ENCODE measurements at places on chromosomes 2 and 18.

- DNase-seq, result no peak
These were observed 27.9 kb downstream of the MARCHF4 start for GRCh38 chr2:216344206-216344949.

- DNase-seq, result no peak
These were observed 31.7 kb downstream of the SULT1C2 start for GRCh38 chr2:108320326-108320922.

GRCh38 chr2:65554765-65555591, 122.6 kb upstream of the SPRED2 start:
- peak; percentile 54 for DNase-seq

DNA sequence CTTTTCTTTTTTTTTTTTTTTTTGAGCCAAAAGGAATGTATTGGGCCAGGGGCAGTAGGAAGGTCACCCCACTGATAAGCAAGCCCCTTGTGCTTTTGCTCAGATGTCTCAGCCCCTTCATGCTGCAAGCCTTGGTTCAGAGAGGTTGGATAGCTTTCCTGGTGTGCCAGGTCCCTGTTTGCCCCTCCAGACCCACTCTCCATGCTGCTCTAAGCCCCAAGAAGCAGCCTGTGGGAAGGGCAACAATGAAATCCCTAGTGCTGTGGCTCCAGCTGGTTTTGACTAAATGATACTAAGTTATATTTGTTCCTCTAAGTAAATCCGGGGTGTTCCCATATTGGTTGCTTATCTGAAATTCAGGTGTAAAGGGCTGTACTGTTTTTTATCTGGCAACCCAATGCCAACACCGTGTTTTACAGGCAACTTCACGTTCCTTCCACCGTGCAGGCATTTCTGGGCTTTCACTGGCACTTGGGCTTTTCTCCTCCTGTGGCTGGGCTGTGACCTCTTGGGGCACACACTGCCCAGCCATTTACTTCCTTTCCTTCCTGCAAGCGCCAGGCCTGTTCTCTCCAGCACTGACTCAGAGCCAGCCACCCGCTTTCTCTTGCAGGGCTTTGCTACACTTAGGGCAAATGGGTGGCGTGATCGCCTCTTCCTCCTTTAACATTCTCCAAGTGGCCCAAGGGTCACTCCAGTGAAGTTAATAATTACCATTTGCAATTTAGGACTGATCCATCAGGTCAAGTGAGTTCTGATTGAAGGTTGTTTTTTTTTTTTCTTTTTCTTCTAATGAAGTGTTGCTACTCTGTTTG, 21.6 kb downstream of the MERTK start:
- DNase-seq, result no peak

- no peak for DNase-seq
These were observed 52.7 kb upstream of the UBXN4 start for GRCh38 chr2:135688978-135689377.

GRCh38 chr2:46151577-46151976, 145.6 kb upstream of the EPAS1 start:
- DNase-seq, result no peak

GRCh38 chr18:77133835-77134496, 1.4 kb upstream of the MBP start:
- DNase-seq, result no peak

DNA sequence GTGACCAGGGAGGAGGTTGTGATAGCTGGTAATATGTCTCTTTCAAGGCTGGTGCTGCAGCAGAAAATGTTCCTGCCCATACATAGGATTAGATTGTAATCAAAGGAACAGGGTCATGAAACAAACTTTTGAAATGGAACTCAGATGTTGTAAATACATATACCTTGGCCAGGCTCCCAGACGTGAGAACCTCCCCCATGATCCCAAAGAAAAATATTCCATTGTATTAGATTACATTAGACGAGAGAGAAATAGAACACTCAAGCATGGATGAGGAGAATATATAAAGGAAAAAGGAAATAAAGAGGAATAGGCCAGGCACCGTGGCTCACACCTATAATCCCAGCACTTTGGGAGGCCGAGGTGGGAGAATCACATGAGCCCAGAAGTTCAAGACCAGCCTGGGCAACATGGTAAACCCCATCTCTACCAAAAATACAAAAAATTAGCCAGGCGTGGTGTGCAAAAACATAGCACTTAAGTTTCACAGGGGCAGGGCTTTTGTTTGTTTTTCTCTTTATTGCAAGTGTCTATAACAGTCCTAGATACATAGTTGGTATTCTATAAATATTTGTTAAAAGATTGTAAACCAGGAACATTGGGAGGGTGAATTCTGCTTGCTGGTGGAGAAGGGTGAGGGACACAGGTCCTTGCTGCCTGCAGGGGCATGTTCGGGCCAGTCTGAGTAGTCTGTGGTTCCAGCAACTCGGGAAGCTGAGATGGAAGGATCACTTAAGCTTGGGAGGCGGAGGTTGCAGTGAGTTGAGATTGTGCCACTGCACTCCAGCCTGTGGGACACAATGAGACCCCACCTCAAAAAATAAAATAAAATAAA, 52.8 kb downstream of the RPL37A start:
- no peak for DNase-seq

DNA sequence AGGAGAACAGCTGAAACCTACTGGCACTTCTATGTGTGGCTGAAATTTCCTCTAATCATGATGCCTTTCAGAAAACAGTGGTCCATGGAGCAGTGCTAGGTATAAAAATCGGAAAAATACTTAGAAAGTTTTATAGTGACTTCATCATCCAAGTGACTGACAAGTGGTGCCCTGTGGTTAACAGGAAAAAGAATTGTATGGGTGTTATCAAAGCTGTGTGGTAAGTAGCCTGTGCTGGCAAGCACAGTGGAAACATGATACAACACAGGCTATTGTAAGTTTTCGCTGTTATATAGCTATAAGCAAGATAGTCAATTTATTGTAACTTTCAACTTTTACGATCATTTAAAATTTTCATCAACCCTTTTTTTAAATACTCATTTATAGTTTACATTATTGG, 1599.7 kb upstream of the ZEB2 start:
- no peak for DNase-seq

- no peak for DNase-seq
These were observed 524.6 kb upstream of the ZEB2 start for GRCh38 chr2:145044491-145044890.

GRCh38 chr2:164922134-164922533, 33.2 kb downstream of the SLC38A11 start:
- no peak for DNase-seq

GRCh38 chr18:58615140-58616132, 13.5 kb downstream of the ALPK2 start:
- no peak for DNase-seq

DNA sequence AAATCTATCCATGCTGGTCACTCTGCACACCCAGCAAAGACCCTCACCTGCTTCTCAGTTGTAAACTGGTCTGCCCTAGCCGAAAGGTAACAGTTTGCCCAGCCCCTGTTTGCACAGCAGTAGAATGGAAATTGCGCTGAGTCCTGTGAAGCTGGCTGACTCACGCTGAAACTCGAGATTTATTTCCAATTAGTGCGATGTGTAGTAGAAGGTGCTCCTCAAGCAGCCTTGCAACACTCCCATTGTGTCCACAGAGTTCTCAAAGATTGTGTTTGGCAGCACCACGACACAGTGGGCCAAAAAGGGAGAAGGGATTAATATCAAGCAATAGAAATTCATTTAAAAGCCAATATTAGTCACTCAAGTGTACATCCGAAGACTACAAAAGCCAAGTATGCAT, 21.7 kb upstream of the APCDD1 start:
- DNase-seq, result no peak

GRCh38 chr2:76599732-76600368, 889.1 kb upstream of the GCFC2 start:
- DNase-seq, result peak; percentile 12

- no peak for DNase-seq
These were observed 152.0 kb upstream of the XPO1 start for GRCh38 chr2:61690078-61690596.

GRCh38 chr2:186995092-186995491, 146.1 kb upstream of the ZSWIM2 start:
- DNase-seq, result no peak

GRCh38 chr2:214856137-214856536, 46.7 kb upstream of the BARD1 start:
- peak; percentile 12 for DNase-seq

DNA sequence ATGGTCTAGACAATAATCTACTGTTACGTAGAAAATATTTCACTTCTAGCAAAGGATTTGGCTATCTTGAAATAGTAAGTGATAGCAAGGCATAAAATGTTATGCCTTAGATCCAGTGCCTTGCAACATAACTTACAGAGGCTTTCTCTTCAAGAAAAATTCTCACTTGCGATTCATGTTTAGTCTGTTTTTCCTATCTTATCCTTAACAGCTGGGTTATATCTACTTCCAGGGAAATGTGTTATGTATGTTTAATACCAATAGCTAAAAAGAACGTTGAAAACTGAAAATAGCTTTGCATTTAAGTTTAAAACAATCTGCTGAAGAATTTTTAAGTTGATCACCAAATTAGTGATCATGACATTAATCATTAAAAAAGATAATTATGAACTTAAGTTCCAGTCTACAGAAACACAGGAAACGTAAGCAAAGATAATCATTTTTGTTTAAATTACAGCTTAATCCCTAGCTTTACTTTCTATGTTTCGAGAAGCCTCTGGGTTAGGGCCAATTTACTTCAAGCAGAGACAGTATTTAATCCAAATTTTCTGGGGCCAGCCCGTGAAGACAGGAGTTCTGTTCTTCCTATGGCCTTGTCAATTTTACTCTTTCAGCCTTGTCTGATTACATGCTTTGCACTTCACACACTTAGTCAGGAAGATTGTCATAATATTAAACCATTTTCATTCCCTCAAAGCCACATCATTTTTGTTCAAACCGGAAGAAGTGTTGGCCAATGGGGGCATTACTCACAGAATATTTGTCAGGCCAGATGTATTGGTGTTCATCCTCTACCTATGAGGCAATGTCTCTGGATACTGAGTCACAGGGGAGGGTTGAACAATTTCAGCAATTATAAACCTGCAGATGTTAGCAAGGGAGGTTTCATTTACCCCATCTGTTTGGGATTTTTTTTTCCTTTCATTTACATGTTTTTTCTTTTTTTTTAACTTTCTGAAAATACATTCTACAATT, 1132.9 kb upstream of the ZEB2 start:
- DNase-seq, result no peak

DNA sequence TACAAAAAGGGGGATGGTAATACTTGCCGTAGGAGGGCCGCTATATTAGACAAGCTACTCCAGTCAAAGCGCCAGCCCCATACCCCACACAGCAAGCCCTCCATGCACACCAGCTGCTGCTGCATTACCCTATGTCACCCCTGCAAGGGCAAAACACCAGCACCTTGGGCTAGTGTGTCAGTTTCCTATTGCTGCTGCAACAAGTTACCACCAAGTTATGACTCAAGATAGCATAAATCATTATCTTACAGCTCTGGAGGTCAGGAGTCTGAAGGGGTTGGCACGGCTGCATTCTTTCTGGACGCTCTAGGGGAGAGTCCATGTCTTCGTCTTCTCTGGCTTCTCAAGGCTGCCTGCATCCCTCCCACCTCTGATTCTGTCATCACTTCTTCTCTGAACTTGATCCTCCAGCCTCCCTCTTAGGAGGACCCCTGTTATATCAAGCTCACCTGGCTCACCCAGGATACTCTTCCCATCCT, 88.6 kb upstream of the ACAA2 start:
- no peak for DNase-seq

GRCh38 chr2:102436323-102436722, 13.4 kb downstream of the IL18RAP start:
- DNase-seq, result no peak

DNA sequence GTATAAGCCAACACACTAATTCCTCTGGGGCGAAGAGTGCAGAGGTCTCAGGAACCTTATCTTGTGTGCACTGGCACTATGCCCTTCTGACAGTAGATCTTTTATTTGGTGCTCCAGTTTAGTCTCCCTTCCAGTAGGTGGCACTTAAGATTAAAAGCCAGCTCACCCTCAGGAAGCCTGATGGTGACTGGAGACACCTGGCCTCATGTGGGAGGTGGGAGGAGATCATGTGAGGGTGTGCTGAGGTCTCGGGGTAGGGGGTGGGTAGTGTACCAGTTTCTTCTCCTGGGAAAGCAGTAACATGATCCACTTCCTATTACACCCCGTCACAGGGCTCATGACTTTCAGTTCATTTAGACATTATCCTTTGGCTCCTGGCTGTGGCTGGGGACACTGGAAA, 654.9 kb downstream of the ADCYAP1 start:
- no peak for DNase-seq

DNA sequence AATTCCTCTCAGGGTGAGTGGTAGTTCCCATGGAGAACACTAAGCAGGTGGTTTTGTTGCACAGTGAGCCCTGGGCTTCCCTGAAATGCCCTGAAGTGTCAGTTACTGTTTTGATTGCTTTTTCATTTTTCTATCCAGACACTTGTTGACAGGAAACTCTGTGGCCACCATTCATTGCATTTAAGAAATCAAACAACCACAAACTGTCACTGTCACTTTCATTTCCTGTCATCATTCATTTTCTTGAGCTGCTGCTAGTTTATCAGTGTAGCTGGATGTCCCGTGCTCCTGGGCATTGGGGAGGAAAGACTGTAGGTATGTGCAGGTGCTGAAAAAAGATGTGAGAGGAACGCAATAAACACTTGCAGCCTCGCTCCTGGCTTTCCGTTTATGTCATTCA, 891.6 kb upstream of the ZEB2 start:
- no peak for DNase-seq

DNA sequence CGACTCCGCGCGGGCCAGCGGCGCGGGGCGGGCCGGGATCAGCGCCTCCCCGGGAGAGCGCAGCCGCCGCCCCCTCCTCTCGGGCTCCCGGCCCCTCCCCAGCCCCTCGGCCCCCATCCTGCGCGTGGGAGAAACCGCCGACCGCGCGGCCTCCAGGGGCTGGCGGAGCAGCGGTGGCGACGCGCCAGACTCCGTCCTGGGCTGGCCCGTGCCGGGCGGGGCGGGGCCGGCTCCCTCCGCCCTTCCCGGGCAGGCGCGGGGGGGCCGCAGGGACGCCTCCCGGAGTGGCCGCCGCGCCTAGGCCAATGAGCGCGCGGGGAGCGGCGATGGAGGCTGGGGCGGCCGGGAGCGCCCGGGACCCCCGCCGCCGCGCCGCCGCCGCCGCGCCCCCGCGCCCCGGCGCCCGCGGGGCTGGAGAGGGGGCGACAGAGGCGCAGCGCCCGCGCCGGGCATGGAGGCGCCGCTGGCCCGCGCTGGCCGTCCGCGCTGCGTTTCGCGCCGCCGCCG, 49.1 kb downstream of the KCNIP3 start:
- DNase-seq, result peak; percentile 80

GRCh38 chr2:51018145-51018544, 13.8 kb downstream of the NRXN1 start:
- no peak for DNase-seq

DNA sequence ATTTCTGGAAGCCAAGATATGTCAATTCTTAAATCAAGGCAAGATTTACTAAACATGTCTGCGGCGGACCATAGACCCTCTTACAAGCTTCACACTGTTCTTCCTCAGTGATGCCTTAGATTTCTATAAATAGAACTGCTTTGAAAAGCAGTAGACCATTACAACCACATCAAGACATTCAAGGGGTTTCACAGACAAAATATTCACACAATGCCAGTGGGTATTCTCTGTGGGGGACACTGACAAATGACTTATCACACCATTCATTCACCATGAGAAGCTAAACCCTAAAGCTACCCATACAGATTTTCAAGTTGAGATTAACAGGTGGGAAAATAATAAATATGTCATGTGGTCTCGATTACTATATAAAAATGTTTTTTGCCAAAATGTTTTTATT, 15.9 kb upstream of the LRRTM4 start:
- DNase-seq, result no peak
